ENCODE measurements at places on chromosomes 16 and 17.

DNA sequence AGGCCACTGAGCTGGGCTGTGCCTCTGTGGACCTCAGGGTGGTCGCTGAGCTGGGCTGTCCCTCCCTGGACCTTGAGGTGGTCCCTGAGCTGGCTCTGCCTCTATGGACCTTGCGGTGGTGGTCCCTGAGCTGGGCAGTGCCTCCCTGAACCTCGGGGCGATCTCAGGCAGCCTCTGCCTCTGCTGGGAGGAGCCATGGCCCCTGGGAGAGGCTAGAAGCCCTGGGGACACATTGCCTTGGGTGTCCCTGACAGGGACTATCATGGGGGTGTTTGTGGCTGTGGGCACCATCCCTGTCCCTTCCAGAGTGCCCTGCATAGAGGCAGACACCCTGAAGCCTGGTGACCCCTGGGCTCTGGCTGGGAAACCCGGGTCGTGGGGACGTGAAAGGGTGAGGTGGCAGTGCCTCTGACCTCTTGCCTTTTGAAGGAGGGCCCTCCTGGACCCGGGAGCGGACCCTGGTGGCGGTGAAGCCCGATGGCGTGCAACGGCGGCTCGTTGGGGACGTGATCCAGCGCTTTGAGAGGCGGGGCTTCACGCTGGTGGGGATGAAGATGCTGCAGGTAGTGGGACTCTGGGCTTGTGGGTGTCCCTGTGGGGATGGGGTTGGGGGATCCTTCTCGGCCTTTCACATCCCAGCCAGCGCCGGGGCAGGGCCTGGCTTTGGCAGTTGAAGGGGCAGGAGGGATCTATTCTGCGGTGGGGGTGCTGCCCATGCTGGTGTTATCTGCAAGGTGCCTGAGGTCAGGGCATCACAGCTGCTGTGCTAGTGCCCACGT lies 1.8 kb downstream of the NME4 start:
- no peak for DNase-seq

GRCh38 chr17:63826468-63827001 lies 696 bp upstream of the PSMC5 start:
- no peak for DNase-seq

- DNase-seq: no peak
Measured at GRCh38 chr17:77596491-77597417, 361.7 kb upstream of the TNRC6C start.

DNA sequence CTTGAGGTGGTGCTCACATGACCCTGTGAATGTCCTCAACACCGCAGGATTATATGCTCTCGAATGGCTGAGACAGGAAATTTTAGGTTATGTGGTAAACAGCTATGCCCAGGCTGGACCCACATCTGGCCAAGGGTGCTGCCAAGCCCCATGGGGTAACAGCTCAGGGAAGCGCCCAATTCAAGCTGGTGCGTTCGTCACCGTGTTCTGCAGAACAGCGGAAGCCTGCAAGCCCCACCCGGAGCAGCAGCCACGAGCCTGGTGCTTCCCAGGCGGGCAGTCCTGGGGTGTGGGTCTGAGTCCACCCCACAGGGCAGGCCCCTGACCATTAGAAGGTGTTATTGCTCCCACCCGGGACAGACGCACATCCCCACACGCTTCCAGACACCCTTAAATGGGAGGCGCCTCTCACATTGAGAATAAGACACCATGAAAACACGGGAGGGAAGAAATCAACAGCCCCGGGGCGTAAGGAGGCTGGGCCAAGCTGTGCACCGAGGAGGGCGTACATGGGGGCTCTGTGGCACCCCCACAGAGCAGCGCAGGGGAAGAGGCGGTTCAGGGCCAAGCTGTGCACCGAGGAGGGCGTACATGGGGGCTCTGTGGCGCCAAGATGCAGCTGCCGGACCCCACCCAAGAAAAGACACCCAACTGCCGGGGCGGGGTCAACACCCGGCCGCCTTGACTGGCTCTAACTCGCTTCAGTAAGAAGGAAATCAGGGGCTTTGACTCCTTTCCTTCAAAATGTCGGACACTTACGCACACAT lies 2.9 kb upstream of the CYBA start:
- DNase-seq: no peak

- DNase-seq: no peak
Measured at GRCh38 chr17:66925811-66926500, 38.6 kb upstream of the CACNG4 start.

- DNase-seq: no peak
Measured at GRCh38 chr16:51419768-51420167, 268.7 kb upstream of the SALL1 start.

Measured in activated CD8-positive, alpha-beta memory T cell treated with anti-CD3 and anti-CD28 coated beads for 24 hours (primary cell).